ENCODE measurements at places on chromosomes 7 and 10.

GRCh38 chr7:85890244-85890811, 703.5 kb upstream of the SEMA3D start:
- H3K27me3 ChIP-seq: no peaks in the 10 kb centered on the region
- H3K36me3 ChIP-seq: no peaks in the 10 kb centered on the region
- H3K27ac ChIP-seq: no peak overlapping the region
- H3K4me3 ChIP-seq: no peak overlapping the region

- no peak overlapping the region for H3K4me3 ChIP-seq
- H3K4me1 ChIP-seq: peaks cover 4% of the 10 kb centered on the region
- no peaks in the 10 kb centered on the region for H3K36me3 ChIP-seq
- H3K27ac ChIP-seq: no peak overlapping the region
- H3K27me3 ChIP-seq: peaks cover 77% of the 10 kb centered on the region
Measured at GRCh38 chr10:96287392-96288105, 16.2 kb upstream of the BLNK start.

GRCh38 chr7:41053820-41054219, 649.1 kb downstream of the INHBA start:
- no peak overlapping the region for H3K27ac ChIP-seq
- H3K36me3 ChIP-seq: no peaks in the 10 kb centered on the region
- peaks cover 8% of the 10 kb centered on the region for H3K4me1 ChIP-seq
- no peak overlapping the region for H3K4me3 ChIP-seq

DNA sequence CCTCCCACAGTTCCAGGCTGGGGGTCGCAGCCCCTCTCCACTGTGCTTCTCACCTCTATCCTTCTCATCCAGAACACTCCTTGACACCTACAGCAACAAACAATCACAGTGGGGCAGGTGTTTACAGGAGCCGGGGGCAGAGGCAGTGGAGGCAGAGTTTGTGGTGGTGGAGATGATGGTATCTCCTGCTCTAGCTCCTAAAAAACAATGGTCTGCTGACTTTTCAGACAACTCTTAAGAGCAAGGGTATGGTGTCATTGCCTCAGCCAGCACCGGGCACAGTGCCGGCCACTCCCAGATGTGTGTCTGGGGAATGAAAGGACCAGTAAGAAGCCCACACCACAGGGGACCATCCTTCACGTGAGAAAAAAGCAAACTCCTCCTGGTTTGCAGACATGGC, 36.3 kb upstream of the ANTXRL start:
- H3K27me3 ChIP-seq: no peaks in the 10 kb centered on the region
- no peak for DNase-seq
- no peaks in the 10 kb centered on the region for H3K36me3 ChIP-seq
- H3K4me3 ChIP-seq: no peak overlapping the region
- peaks cover 16% of the 10 kb centered on the region for H3K4me1 ChIP-seq

GRCh38 chr10:74924251-74924963, 98.0 kb downstream of the KAT6B start:
- no peaks in the 10 kb centered on the region for H3K36me3 ChIP-seq
- peak overlapping the region; percentile 67 for H3K27ac ChIP-seq
- H3K4me3 ChIP-seq: peak overlapping the region; percentile 5
- DNase-seq: no peak
- H3K27me3 ChIP-seq: no peaks in the 10 kb centered on the region
- peaks cover 89% of the 10 kb centered on the region for H3K4me1 ChIP-seq

GRCh38 chr7:69550991-69551390, 47.3 kb upstream of the AUTS2 start:
- H3K36me3 ChIP-seq: no peaks in the 10 kb centered on the region
- H3K4me3 ChIP-seq: no peak overlapping the region
- no peak overlapping the region for H3K27ac ChIP-seq
- no peak for DNase-seq
- H3K4me1 ChIP-seq: no peaks in the 10 kb centered on the region
- peaks cover 67% of the 10 kb centered on the region for H3K27me3 ChIP-seq

- no peak for DNase-seq
- no peaks in the 10 kb centered on the region for H3K36me3 ChIP-seq
- H3K27ac ChIP-seq: no peak overlapping the region
- peaks cover 15% of the 10 kb centered on the region for H3K4me1 ChIP-seq
- no peak overlapping the region for H3K4me3 ChIP-seq
- no peaks in the 10 kb centered on the region for H3K27me3 ChIP-seq
Measured at GRCh38 chr10:45675388-45675787, 2.8 kb upstream of the ZFAND4 start.

- H3K27me3 ChIP-seq: no peaks in the 10 kb centered on the region
- no peak for DNase-seq
- no peak overlapping the region for H3K4me3 ChIP-seq
- no peaks in the 10 kb centered on the region for H3K36me3 ChIP-seq
Measured at GRCh38 chr7:91892821-91893340, 12.4 kb upstream of the MTERF1 start.

DNA sequence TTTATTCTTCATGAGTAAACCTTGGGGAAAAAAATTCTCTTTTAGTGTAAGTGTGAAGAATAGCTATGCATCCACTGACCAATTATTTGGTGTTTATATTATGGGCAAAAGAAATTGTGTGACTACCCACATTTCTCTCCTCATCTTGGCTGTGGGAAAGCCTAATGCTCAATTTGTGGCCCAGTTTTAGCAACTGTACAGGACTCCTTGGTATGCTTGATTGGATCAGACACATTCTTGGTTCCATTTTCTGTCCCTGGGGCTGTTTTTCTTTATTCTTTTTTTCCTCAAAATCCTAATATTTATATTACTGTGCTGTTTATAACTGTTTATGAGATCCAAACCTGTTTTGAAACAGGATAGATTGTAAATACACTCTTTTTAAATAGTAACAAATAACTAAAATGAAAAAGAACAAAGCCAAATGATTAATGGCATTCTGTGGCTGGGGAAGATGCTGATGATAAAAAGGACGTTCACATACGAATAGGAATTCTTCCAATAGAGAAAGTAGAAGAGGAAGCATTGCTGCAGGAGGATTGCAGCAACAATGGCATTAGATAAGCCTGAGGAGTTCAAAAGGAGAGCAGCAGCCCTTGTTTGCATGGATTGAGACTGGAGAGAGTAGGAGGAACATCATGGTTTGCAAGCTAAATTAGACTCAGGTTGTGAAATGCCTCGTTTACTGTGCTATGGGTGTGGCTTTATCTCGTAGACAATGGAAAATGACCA, 580.5 kb downstream of the INHBA start:
- DNase-seq: no peak
- H3K4me3 ChIP-seq: no peak overlapping the region
- H3K36me3 ChIP-seq: no peaks in the 10 kb centered on the region
- H3K4me1 ChIP-seq: no peaks in the 10 kb centered on the region

- peaks cover 8% of the 10 kb centered on the region for H3K4me1 ChIP-seq
- H3K4me3 ChIP-seq: no peak overlapping the region
- no peak for DNase-seq
- H3K36me3 ChIP-seq: no peaks in the 10 kb centered on the region
- no peaks in the 10 kb centered on the region for H3K27me3 ChIP-seq
Measured at GRCh38 chr10:76231286-76231934, 800.0 kb downstream of the LRMDA start.

- no peaks in the 10 kb centered on the region for H3K27me3 ChIP-seq
- H3K36me3 ChIP-seq: peaks cover 93% of the 10 kb centered on the region
- H3K4me1 ChIP-seq: peaks cover 11% of the 10 kb centered on the region
- H3K27ac ChIP-seq: peak overlapping the region; percentile 25
- peak; percentile 64 for DNase-seq
Measured at GRCh38 chr7:98949336-98950044, 71.2 kb downstream of the TRRAP start.

GRCh38 chr10:115219203-115219602, 126.0 kb downstream of the ATRNL1 start:
- no peaks in the 10 kb centered on the region for H3K27me3 ChIP-seq
- no peaks in the 10 kb centered on the region for H3K4me1 ChIP-seq
- no peak overlapping the region for H3K27ac ChIP-seq

DNA sequence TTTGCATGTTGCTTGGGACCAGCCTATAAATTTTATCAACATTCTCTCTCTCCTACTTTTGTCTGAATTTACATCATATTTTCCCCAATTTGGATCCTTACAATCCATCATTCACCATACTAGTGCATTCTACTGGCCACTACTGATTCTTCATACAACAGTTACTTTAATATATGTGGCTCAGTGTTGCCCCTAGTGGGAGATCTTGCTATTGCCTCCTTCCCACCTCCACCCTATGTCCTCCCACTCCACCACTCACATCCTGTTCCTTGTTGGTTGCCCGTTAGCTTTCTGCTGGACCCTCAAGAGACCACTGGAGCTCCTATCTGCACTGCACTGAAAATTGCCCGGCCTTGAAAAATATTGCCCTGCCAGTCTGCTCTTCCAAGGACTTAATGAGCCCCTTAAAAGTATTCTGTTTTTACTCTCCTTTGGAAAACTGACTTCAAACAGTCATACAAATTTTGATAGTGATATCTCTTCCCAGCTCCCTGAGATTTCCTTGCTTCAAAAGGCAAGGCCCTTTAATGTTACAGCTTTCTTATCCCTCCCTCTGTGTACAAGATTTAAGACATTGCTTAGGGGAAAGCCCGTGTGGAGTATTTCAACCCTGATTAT, 243.2 kb upstream of the TMEM229A start:
- no peaks in the 10 kb centered on the region for H3K4me1 ChIP-seq
- H3K27me3 ChIP-seq: no peaks in the 10 kb centered on the region
- no peaks in the 10 kb centered on the region for H3K36me3 ChIP-seq

- no peaks in the 10 kb centered on the region for H3K4me1 ChIP-seq
- no peak overlapping the region for H3K27ac ChIP-seq
- H3K36me3 ChIP-seq: no peaks in the 10 kb centered on the region
- DNase-seq: no peak
- H3K27me3 ChIP-seq: no peaks in the 10 kb centered on the region
Measured at GRCh38 chr7:3914051-3914775, 613.2 kb downstream of the SDK1 start.

DNA sequence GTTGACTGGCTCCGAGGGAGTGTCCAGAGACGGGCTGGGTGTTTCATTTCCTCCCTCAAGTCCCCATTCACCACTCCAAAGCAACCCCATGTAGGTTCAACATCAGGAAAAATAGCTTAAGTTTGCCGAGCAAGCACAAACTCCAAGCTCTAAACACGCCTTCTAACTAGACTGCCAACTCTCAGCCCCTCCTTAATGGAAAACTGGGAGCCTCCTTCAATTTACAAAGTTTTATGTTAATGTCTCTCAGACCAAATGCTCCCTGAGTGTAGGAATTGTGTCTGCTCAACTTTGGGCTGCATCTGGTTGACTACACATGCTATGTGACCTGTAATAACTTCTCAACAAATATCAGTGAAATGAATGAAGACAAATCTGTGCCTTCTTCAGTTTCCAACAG, 87.5 kb downstream of the FAM204A start:
- no peak overlapping the region for H3K27ac ChIP-seq
- H3K36me3 ChIP-seq: no peaks in the 10 kb centered on the region
- DNase-seq: no peak
- no peak overlapping the region for H3K4me3 ChIP-seq

DNA sequence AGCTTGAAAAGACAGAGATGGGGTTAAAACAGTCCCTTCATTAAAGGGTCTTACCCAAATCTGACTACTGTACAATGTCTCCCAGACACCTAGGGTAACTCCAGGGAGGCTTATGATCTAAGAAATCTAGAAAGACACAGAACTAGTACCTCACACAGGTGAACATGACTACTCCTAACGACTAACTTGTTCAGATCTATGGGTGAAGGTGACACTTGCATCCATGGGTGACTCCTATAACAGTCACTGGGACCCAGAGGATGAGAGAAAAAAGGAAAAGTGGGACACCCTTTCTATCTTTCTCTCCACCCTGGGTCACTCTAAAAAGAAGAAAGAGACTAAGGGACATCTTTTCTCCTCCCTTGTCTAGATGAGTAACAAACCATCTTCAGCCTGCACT, 19.2 kb downstream of the AKR1C8 start:
- no peaks in the 10 kb centered on the region for H3K4me1 ChIP-seq
- H3K4me3 ChIP-seq: no peak overlapping the region
- DNase-seq: no peak
- no peaks in the 10 kb centered on the region for H3K27me3 ChIP-seq
- H3K27ac ChIP-seq: no peak overlapping the region
- H3K36me3 ChIP-seq: no peaks in the 10 kb centered on the region

DNA sequence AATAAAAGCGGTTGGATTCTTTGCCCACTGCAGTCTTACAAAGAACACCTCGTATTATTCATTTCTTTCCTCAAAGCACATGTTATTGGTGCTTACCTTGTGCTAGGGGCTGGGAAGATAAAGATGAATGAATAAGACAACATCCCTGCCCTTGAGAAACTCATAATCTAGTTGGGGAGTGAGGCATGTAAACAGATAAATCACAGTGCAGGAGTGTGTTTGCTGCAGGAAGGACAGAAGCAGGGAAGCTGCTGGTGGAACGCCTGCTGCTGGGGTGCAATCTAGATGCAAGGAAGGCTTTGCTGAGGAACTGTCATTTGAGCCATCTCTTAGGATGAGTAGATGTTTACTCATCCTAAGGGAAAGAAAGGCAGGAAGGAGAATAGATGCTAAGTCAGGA, 135.6 kb downstream of the TMEM178B start:
- peaks cover 9% of the 10 kb centered on the region for H3K27me3 ChIP-seq
- H3K4me1 ChIP-seq: peaks cover 18% of the 10 kb centered on the region
- H3K27ac ChIP-seq: no peak overlapping the region
- H3K36me3 ChIP-seq: no peaks in the 10 kb centered on the region

DNA sequence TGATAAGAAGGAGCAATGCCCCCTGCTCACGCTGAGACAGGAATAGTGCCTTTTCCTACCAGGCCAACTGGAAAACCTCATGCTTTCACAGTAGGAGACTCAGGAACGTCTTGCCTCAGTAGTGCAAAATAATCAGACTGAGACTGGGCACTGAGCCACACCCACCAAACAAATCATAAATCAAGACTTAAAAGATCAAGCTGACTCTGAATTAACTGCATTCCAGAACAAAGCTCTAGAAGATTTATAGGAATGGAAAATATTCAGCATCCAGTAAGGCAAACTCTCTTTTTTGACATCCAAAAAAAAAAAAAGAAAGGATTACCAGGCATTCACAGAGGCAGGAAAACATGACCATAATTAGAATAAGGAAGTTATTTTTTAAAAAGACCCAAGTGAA, 30.5 kb upstream of the SLC18A3 start:
- no peaks in the 10 kb centered on the region for H3K36me3 ChIP-seq
- no peak for DNase-seq
- peaks cover 35% of the 10 kb centered on the region for H3K27me3 ChIP-seq
- no peak overlapping the region for H3K4me3 ChIP-seq
- no peak overlapping the region for H3K27ac ChIP-seq

- H3K27me3 ChIP-seq: no peaks in the 10 kb centered on the region
- peak; percentile 46 for DNase-seq
- no peak overlapping the region for H3K4me3 ChIP-seq
- H3K4me1 ChIP-seq: no peaks in the 10 kb centered on the region
Measured at GRCh38 chr7:76155938-76156337, 45.8 kb upstream of the SRRM3 start.

DNA sequence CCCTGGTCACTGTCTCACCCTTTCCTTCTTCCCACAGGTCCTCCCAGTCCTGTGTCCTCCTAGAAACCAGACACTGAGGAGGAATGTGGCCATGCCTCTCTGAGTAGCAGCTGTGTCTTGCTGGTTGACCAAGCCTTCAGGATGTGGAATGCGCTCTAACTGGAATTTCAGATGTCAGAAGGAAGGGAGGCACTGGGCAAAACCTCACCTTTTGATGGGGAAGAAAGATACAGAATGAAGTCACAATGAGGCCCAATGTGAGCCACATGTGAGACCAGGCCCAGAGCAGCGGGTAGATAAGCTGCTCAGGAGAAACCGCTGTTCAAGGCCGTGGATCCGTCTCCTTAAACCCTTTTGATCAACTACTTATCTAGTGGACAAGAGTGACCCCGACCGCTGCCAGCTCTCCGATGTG, 54.8 kb upstream of the ECHDC3 start:
- H3K27me3 ChIP-seq: peaks cover 13% of the 10 kb centered on the region
- peaks cover 36% of the 10 kb centered on the region for H3K4me1 ChIP-seq
- no peak overlapping the region for H3K4me3 ChIP-seq
- H3K27ac ChIP-seq: no peak overlapping the region
- DNase-seq: no peak
- no peaks in the 10 kb centered on the region for H3K36me3 ChIP-seq
